ENCODE measurements at places on chromosomes 11 and 22.

DNA sequence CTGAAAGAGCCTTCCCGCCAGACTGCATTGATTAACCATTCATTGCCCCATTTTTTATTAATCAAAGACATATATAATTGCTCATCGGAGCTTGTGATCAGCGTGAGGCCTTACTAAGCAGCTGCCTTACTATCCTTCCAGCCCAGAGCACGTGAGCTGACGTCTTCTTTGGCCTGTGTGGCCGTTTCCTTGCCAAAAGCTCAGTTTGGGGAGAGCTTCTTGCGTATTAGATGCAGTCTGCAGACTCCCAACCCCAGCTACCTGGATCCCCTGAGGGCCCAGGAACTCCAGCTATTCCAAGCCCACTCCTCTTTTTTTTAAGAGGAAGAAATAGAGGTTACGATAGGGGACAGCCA is 784 bp upstream of the SLC43A3 start:
- DNase-seq: no peak

GRCh38 chr11:109507331-109507730 is 85.3 kb downstream of the C11orf87 start:
- no peak for DNase-seq

DNA sequence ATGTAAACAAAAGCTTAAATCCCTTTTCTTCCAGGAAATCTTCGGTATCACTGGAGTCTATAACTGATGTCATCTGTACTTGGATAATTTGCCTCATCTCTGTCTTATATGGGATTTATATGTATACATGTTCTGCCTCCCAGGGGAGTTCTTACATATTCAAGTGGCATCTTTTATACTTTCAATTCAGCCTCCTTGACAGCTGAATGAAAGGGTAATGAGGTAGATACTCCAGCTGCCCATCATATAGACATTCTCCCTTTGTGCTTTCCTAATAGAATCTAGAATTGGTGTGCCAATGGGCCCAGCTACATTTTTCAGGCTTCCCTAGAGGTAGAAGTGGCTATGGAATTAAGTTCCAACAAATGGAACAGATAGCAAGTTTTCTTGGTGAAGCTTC is 223.8 kb downstream of the LRRC4C start:
- DNase-seq: no peak

DNA sequence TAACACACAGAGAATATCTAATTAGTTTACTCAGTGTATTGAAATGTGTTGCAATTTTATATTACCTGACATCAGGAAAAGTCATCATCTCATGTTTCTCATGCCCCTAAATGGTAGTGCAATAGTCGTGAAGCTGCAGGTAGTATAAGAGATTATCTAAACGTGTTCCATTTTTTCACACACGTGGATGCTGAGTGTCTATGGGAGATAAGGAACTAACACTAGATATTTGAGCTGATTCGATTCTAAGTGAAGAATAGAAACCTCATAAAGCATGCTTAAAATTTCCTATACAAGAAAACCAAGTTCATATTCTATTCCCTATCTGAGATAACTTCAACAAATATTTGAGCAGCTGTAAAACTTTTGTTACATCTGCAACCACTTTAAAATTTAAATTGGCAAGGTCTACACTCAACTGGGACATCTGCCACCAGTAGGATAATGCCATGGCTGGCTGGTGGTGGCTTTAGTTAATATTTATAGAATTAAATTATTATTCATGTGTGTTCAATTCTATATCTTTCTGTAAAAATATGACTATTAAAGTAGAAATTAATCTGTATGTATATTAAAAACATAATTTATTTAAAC is 388.8 kb downstream of the LUZP2 start:
- no peak for DNase-seq

DNA sequence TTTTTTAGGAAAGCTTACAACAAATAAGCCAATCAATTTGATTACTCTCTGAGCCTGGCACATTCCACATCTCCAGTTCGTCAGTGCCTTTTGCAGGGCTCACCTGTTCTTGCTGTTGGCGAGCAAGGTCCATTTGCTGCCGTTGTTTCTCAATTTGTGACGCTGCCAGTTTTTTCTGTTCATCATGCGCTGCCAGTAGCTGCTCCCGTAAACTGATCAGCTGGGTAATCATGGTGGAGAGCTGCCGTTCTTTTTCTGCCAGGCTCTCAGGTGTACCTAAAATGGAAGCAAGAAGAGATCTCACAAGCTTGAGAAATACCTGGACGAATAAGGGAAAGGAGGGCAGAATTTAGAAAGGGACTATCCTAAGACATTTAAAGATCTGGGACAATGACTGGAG is 169.7 kb downstream of the SOX6 start:
- DNase-seq: no peak

GRCh38 chr11:9838961-9839360 is 175.1 kb downstream of the SWAP70 start:
- DNase-seq: no peak
